ENCODE measurements at places on chromosomes 1 and 21. TPM values are rescaled to one million over a fixed set of nuclear protein-coding genes. Genes with fewer than 3 reads are reported as not detected.

The FCRL5 gene
- total RNA-seq: 1.2 TPM

The AMY2B gene
- 23.5 TPM for total RNA-seq

The LAD1 gene
- 35.3 TPM for total RNA-seq

The LRRC41 gene
- 47.6 TPM for total RNA-seq

The CFHR1 gene
- 0.74 TPM for total RNA-seq

The SPRR2A gene
- not detected for total RNA-seq

- no peaks in the 10 kb centered on the region for H3K36me3 ChIP-seq
- H3K27me3 ChIP-seq: no peaks in the 10 kb centered on the region
- no peaks in the 10 kb centered on the region for H3K4me1 ChIP-seq
Observed at GRCh38 chr1:218600968-218601367, 255.8 kb downstream of the TGFB2 start.

DNA sequence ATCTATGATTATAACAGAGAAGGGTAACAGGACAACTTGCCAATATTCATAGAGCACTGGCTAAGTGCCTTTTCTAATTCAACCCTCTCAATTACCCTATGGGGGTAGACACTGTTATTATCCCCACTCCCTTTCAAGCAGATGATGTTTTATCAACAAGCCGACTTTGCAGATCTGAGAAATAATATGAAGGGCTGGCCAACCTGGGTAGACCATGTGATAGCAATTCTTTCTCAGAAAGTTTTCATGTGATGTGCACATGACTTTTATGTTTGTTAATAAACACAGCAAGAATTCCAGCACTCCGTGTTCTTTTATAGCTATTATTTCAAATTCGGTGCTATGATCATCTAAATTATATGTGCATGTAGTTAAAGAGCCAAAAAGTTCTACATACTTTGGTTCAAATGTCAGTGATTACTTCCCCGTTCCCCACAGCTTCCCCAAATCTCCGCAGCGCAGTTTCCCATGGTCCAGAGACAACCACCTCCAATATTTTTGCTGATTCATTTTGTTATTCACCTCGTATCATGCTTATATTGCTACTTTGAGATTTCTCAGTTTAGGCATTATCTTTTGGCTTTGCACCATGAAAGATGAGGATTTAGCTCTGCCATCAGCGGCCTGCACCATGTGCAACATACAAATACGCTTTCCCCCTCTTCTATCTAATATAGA is 96.7 kb upstream of the GADD45A start:
- DNase-seq: no peak
- no peaks in the 10 kb centered on the region for H3K36me3 ChIP-seq
- peaks cover 21% of the 10 kb centered on the region for H3K4me1 ChIP-seq
- no peaks in the 10 kb centered on the region for H3K27me3 ChIP-seq
- no peak overlapping the region for H3K4me3 ChIP-seq

DNA sequence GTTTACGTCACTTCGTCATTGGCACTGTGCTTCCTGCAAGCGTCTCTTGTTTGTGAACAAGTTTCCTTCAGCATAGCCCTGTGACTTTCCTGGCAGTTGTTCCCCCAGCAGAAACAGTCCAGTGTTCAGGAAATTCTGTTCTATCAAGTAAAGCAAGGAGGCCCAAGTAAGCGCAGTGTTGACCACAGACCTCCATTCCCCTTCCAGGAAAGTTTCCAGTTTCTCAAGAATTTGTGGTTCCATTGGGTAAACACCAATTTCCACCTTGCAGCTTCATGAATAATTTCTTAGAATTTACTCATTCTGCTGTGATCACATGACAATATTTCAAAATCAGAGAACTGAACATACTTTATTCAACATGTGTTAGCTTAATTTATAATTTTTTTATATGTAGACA is 88.5 kb upstream of the ETV3 start:
- DNase-seq: no peak
- H3K4me1 ChIP-seq: no peaks in the 10 kb centered on the region
- H3K36me3 ChIP-seq: no peaks in the 10 kb centered on the region
- no peaks in the 10 kb centered on the region for H3K27me3 ChIP-seq

GRCh38 chr1:83060221-83060620 is 938.7 kb downstream of the TTLL7 start:
- no peaks in the 10 kb centered on the region for H3K27me3 ChIP-seq
- no peaks in the 10 kb centered on the region for H3K4me1 ChIP-seq
- no peak overlapping the region for H3K27ac ChIP-seq
- no peak for DNase-seq
- H3K36me3 ChIP-seq: no peaks in the 10 kb centered on the region

GRCh38 chr1:226100436-226101391 is 38.2 kb downstream of the H3-3A start:
- no peaks in the 10 kb centered on the region for H3K36me3 ChIP-seq
- no peaks in the 10 kb centered on the region for H3K27me3 ChIP-seq
- no peak overlapping the region for H3K27ac ChIP-seq
- peak overlapping the region; percentile 55 for H3K4me3 ChIP-seq
- DNase-seq: peak; percentile 66

GRCh38 chr1:112737573-112737972 is 22.4 kb upstream of the PPM1J start:
- H3K4me1 ChIP-seq: no peaks in the 10 kb centered on the region
- H3K27me3 ChIP-seq: peaks cover 12% of the 10 kb centered on the region
- no peaks in the 10 kb centered on the region for H3K36me3 ChIP-seq
- no peak overlapping the region for H3K27ac ChIP-seq
- no peak overlapping the region for H3K4me3 ChIP-seq
- DNase-seq: no peak

- no peaks in the 10 kb centered on the region for H3K4me1 ChIP-seq
- H3K27ac ChIP-seq: no peak overlapping the region
- no peaks in the 10 kb centered on the region for H3K36me3 ChIP-seq
- no peak overlapping the region for H3K4me3 ChIP-seq
Observed at GRCh38 chr1:82337635-82338034, 536.9 kb downstream of the ADGRL2 start.

DNA sequence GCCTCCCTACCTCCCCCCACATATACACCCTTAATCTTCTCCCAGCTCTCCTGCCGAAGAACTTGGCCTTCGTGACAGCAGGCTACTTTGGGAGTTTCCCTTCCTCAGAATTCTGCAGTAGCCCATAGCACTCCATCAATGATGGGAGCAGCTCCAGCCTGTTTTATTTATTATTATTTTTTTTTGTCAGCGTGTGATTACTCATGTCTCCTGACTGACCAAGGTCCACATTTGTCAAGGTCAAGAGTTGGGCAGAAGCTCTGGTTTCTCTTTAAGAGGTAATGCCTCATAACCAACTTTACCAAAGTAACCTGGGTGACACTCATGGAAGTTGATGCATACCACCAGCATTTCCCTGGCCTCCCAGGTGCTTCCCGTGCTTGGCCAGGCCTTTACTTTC is 125.4 kb downstream of the ZZZ3 start:
- no peaks in the 10 kb centered on the region for H3K27me3 ChIP-seq
- no peak overlapping the region for H3K4me3 ChIP-seq
- H3K36me3 ChIP-seq: peaks cover 10% of the 10 kb centered on the region
- no peak overlapping the region for H3K27ac ChIP-seq
- no peak for DNase-seq

GRCh38 chr1:72109916-72110315 is 172.4 kb downstream of the NEGR1 start:
- H3K4me3 ChIP-seq: no peak overlapping the region
- H3K4me1 ChIP-seq: no peaks in the 10 kb centered on the region
- H3K27ac ChIP-seq: no peak overlapping the region
- no peaks in the 10 kb centered on the region for H3K27me3 ChIP-seq
- no peaks in the 10 kb centered on the region for H3K36me3 ChIP-seq

GRCh38 chr1:49199564-49199963 is 422.9 kb upstream of the BEND5 start:
- H3K4me3 ChIP-seq: no peak overlapping the region
- no peak overlapping the region for H3K27ac ChIP-seq
- no peaks in the 10 kb centered on the region for H3K27me3 ChIP-seq
- no peaks in the 10 kb centered on the region for H3K4me1 ChIP-seq
- no peak for DNase-seq

- H3K36me3 ChIP-seq: no peaks in the 10 kb centered on the region
- no peaks in the 10 kb centered on the region for H3K27me3 ChIP-seq
- H3K4me3 ChIP-seq: no peak overlapping the region
- no peak overlapping the region for H3K27ac ChIP-seq
Observed at GRCh38 chr21:17693801-17694200, 81.1 kb upstream of the BTG3 start.

- H3K36me3 ChIP-seq: peaks cover 9% of the 10 kb centered on the region
- peaks cover 33% of the 10 kb centered on the region for H3K4me1 ChIP-seq
- no peaks in the 10 kb centered on the region for H3K27me3 ChIP-seq
- peak overlapping the region; percentile 88 for H3K27ac ChIP-seq
Observed at GRCh38 chr1:37691497-37692077, 729 bp upstream of the CDCA8 start.

DNA sequence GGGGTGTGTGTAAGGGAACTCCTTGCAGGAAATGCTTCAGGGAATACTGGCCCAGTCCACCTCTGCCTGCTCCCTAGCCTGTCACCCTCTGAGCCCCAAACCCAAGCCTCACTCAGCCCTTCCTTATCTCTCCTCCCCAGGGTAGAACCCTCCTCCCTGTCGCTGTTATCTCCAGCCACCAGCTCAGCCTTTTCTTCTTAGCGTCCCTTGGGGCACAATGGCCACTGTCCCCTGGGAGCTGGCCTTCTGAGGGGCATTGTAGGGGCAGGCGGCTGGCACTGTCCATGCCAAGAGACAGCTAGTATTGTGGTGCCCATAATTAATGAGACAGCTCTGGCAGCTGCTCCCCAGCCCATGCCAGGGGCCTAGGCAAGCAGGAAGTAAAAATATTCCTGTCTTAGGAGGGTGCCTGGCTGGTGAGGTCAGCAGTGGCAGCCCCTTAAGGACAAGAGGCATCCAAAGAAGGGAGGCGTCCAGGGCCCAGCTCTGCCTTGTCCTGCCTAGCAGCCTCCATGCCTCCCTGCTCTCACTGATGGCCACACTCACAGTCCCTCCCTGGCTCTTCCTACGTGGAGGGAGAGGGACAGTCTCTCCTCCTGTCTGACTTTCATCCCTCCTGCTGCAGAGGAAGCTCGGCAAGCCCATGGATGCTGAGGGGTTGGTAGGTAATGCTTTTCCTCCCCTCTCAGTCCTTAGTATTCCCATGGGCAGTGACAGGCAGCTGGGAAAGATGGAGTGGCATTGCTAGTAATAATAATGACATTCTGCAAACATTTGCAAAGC is 37.5 kb downstream of the KCNQ4 start:
- DNase-seq: no peak
- H3K4me3 ChIP-seq: no peak overlapping the region
- no peak overlapping the region for H3K27ac ChIP-seq
- H3K36me3 ChIP-seq: no peaks in the 10 kb centered on the region
- H3K27me3 ChIP-seq: no peaks in the 10 kb centered on the region

DNA sequence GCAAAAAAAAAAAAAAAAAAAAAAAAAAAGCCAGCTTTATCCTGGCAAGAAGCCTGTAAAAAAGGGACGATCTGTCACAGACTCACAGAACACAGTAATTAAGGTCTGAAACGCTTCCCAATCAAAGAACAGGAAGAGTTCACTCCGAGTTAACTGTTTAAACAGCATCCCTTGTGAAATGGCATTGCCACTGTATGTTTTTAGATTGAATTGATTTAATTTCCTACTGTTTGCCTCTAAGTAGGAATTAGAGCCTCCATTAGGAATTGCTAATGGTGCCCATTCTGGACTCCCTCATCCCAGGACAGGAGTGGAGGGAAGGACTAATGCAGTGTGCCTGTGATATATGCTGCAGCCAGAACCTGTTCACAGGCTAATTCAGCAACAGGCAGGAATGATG is 370.8 kb downstream of the RWDD3 start:
- no peaks in the 10 kb centered on the region for H3K27me3 ChIP-seq
- no peak for DNase-seq

DNA sequence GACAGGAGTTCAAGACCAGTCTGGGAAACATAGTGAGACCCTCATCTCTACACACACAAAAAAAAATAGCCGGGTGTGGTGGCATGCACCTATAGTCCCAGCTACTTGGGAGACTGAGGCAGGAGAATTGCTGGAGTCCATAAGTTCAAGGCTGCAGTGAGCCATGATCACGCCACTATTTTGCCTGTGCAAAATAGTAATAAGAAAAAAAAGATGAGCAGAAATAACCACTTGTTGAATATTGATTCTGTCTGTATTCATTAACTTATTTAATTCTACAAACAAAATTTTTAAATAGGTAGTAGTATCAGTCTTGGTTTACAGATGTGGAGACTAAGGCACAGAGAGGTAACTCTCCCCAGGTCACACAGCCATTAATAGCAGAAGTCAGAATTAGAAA is 16.9 kb downstream of the LRRC40 start:
- DNase-seq: no peak
- peaks cover 18% of the 10 kb centered on the region for H3K36me3 ChIP-seq
- no peak overlapping the region for H3K4me3 ChIP-seq
- no peaks in the 10 kb centered on the region for H3K4me1 ChIP-seq
- H3K27ac ChIP-seq: no peak overlapping the region
- H3K27me3 ChIP-seq: no peaks in the 10 kb centered on the region

DNA sequence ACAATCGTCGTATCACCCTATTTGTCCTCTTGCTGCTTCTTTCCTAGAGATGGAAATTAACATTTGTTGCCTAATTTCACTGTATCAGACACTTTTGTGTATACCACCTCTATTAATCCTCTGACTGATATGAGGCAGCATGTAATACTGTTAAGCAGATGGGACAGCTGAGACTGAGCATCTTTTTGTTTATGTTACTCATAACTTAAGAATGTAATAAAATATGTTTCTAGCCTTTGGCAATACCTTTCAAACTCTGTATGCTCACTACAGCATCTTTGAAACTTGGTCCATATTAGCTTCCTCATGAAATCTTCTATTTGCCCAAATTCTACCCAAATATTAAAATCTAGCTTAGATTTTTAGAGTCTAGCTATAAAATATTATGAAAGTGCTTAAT is 2.3 kb downstream of the OR14K1 start:
- no peaks in the 10 kb centered on the region for H3K4me1 ChIP-seq
- no peaks in the 10 kb centered on the region for H3K27me3 ChIP-seq
- DNase-seq: no peak

GRCh38 chr1:189350983-189351616 is 1126.6 kb downstream of the BRINP3 start:
- no peaks in the 10 kb centered on the region for H3K27me3 ChIP-seq
- no peaks in the 10 kb centered on the region for H3K4me1 ChIP-seq
- no peak for DNase-seq

- DNase-seq: no peak
- H3K4me1 ChIP-seq: peaks cover 53% of the 10 kb centered on the region
- H3K4me3 ChIP-seq: peak overlapping the region; percentile 94
- no peak overlapping the region for H3K27ac ChIP-seq
Observed at GRCh38 chr1:182841368-182841988, 2.3 kb downstream of the DHX9 start.

- H3K36me3 ChIP-seq: no peaks in the 10 kb centered on the region
- peaks cover 34% of the 10 kb centered on the region for H3K4me1 ChIP-seq
- no peaks in the 10 kb centered on the region for H3K27me3 ChIP-seq
- H3K27ac ChIP-seq: peak overlapping the region; percentile 91
- DNase-seq: no peak
- peak overlapping the region; percentile 89 for H3K4me3 ChIP-seq
Observed at GRCh38 chr1:97919585-97920261, 1.1 kb downstream of the DPYD start.

DNA sequence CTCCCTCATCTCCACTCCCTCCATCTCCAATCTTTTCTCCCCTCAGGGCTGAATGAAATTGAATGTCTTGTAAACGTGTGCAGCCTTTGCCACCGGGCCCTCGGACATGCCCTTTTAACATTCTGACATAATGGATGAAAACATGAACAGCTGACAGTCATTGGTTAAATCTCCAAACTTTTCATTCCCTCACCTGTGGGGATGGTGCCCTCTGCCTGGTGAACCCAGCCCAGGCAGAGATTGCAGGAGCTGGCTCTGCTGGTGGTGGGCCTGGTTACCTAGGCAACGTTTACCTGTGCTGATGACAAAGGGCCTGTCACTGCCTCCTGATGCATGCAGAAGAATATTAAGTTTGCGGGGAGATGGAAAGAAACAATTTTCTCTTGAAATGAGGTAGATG is 21.3 kb downstream of the ST6GALNAC3 start:
- H3K27ac ChIP-seq: no peak overlapping the region
- DNase-seq: no peak
- H3K4me1 ChIP-seq: no peaks in the 10 kb centered on the region
- no peak overlapping the region for H3K4me3 ChIP-seq
- H3K36me3 ChIP-seq: no peaks in the 10 kb centered on the region
- H3K27me3 ChIP-seq: no peaks in the 10 kb centered on the region

Data from lower lobe of right lung (tissue), 2 donors.